ENCODE measurements at places on chromosomes 6 and 20. TPM values are rescaled to one million over a fixed set of nuclear protein-coding genes. Genes with fewer than 3 reads are reported as not detected.

DNA sequence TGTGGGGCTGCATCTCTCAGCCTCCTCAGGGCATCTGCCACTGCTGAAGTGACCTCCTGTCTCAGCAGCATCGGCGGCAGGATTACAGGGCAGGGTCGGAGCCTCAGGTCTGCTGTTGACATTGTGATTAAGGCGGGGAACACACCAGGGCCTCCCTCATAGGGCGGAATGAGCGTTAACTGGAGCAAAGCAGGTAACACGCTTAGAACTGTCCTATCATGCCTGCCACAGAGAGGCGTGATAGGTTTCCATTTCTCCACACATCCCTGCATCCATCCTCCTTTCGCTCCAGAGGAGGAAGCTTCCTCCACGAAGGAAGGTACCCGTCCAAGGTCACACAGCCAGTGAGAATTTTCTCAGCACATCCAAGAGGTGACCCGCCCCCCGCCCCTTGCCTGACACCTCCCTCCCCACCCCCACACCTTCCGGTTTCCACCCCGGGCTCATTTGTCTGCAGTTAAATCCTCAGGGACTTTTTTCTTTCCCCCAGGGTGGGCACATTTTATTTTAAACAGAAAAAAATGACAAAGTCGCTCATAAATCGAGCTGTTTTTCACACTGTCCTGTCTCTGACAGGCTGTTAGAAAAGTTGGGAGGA lies 200.8 kb downstream of the TFAP2C start:
- DNase-seq = no peak

DNA sequence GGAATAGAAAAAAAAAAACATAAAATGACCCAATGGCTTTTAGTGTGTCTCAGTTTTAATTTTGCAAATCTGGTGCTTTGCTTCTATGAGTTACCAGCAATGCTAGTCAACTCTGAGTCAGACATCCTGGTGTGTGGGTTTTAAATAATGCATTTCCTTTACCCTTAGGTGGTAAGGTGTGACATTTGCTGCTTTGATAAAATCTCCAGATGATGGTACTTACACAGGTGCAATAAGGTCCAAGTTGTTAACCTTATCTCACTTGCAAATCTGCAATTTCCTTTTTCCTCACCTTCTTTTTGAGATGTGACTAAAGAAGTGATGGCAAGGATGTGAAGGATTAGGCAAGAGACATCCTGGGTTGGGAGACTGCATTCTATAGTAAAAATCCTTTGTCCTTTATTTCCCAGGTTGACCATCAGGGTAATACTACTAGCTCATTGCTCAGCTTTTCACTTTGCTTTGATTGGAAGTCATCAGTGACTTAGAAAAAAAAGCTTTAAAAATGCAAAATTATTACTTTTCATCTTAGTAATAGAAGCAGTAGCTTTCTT lies 818.5 kb upstream of the FLRT3 start:
- no peak for DNase-seq

DNA sequence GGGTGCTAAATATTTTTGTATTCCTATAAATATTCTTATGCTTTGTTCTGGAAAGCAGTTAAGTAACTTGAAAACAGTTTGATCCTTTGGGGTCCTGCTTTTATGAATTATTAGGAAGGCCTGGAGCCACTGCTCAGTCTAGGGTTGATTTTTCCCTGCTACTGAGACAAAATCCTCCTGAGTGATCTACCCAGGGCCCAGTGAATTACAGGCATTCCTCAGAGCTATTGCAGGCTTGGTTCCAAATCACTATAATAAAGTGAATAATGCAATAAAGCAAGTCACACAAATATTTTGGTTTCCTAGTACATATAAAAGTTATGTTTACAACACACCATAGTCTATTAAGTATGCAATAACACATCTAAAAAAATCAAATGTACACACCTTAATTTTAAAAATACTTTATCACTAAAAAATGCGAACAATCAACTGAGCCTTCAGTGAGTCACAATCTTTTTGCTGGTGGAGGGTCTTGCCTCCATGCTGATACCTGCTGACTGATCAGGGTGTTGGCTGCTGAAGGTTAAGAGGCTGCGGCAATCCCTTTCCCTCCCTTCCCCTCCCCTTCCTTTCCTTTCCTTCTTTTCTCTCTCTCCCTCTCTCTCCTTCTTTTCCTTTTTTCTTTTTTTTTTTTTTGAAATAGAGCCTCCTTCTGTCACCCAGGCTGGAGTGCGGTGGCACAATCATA lies 43.0 kb downstream of the DNAAF9 start:
- peak; percentile 35 for DNase-seq

DNA sequence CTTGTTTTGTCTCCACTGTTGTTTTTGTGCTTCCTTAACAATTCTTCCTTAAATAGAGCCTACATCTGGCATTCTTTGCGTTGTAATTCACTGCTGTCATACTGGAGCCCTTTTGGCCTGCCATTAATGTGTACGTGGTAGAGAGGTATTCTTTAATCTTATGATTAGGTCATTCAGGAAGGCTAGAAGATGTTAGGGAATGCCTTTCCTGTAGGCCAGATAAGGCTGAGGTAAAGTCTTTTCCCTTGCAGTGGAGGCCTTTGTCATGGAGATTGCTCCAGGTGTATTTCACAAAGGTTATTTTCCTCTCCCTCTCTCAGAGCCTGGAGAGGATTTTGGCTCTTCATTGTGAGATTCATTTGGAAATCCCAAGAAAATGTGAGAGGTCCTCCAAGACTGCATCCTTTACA lies 146.9 kb downstream of the FUT9 start:
- no peak for DNase-seq

DNA sequence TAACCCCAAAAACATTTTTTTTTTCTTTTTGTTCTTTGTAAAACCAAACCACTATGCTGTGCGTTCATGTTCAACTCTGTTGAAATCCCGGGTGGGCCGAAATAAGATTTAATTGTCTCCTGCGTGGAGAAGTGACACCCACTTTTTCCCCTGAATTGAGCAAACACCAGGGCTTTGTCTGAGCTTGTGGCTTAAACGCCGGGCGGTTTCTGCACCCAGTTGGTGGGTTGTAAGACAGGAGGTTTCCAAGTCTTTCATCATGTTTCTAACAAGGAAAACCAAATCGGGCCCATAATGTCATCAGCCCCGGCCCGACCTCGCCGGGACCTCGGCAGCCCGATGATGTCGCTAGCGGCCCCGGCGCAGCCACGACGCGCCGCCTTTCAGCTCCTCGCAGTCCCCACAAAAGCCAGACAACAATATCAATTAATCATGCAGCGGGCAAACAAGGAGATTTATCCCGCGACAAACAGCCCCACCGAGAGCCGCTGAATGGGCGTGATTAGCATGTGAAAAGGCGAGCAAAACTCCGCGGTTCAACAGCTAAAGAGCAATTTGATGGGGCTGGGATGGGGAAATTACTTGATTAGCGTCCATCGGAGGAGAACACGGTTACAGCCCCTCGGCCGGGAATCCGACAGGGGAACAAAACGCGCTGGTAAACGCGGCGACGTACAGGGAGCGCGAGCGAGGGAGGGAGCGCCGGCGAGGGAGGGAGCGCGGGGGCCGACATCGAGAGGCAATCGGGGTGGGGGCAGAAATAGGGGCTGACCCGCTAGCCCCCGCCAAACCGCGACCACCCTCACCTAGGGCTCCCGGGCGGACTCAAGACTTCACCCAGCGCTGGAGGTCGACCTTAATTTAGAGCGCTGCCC lies 5.3 kb downstream of the LINC00237 start:
- no peak for DNase-seq

DNA sequence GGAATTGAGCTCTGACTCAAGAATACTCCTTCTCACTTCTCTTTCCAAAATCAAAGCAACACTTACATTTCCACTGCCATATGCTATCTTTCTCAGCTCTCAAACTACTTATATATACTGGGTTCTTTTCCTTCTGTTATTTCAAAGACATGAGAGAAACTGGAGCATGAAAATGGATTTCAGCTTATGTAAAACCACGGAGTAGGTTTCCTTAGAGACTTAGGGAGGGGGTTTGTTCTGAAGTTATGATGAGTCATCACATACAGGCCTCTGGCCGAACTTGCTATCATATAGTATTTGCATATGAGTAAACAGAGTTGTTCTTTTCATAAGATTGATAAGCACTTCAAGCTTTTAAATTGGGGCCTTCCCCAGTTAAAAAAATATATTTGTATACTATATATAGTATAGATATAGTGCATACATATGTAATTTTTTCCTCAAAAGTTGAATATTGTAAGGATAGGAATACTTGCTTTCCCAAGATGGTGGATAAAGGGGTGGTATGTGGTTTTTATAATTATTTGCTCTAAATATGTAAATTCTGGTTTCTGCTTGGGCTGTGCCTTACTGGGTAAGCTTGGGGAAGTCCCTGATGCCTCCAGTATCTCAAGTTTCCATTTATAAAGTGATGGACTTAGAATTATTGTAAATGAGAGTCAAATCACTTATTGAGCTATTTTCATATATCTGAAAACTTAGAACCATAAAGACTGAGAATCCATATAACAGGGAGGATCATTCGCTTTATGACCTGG lies 273.9 kb downstream of the RFPL4B start:
- DNase-seq = no peak

GRCh38 chr6:14316651-14317386 lies 199.2 kb downstream of the CD83 start:
- DNase-seq = no peak

- no peak for DNase-seq
Measured at GRCh38 chr20:48031122-48031521, 245.8 kb upstream of the SULF2 start.

GRCh38 chr6:45696738-45697137 lies 318.9 kb downstream of the CLIC5 start:
- DNase-seq = no peak

DNA sequence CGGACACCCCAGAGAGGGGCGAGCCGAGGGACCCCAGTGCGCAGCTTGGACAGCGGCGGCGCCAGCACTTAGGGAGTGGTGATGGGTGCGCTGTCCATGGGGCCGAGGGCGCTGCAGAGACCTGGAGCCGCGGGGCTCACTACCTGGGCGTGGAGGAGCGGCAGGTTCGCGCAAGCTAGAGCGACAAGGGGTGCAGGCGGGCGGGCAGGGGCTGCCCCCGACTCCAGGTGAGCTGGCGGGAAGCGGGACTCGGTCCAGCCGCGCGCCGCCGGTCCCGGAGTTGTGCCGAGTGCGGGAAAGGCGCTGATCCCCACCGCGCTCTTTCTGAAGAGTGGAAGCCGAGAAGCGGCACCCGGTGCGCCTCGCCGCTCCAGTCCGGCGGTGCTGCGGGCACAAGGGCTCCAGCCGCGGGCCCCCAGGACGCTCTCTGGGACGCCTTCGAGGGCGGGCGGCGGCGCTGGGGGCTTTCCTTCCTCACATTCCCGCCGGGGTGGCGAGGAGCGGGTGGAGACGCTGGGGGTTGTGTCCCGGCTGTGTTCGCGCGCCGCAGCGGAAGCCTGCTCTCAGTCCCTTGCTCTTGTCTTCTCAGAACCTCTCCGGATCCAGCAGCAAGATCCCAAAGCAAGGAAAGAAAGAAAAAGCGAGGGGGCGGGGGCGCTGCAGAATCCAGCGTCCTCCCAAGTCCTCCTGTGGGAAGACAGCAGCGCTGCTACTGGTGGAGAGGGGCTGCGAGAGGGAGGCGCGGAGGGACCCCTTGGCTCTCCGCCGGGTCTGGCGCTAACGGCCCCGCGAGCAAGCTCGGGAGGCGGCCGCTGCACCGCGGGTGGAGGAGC lies at the start of gene B3GAT2:
B3GAT2 (minus strand) TSS at position 610 of the 833 bp plus-strand sequence. CDS start 631 bp downstream, outside the sequence.
- DNase-seq = no peak

GRCh38 chr20:18090477-18090876 lies 32.8 kb upstream of the OVOL2 start:
- DNase-seq = no peak

DNA sequence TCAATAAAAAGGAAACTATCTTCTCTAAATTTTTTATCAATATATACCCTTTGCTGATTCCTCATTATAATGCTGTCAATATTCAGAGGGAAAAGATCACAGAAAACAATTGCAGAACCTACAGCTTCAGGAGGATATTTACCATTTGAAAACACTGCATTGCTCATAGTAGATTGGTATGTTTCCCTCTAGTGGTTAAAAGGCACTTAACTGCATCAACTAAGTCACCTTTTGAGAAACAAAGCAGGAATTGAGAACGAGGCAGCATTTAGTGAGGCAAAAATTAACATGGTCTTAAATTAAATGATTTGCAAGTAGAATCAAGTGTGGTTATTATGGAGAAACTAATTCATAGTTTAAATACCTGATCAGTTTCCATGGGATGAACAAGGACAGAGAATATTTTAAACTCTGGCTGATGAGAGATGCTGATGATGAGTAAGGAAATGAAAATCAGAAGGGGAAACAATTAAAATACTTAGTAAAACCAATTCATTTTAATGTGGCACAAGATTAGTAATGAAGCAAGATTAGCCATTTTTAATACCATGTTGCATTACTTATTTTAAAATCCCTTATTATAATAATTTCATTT lies 642.1 kb downstream of the EPHA7 start:
- DNase-seq = no peak

DNA sequence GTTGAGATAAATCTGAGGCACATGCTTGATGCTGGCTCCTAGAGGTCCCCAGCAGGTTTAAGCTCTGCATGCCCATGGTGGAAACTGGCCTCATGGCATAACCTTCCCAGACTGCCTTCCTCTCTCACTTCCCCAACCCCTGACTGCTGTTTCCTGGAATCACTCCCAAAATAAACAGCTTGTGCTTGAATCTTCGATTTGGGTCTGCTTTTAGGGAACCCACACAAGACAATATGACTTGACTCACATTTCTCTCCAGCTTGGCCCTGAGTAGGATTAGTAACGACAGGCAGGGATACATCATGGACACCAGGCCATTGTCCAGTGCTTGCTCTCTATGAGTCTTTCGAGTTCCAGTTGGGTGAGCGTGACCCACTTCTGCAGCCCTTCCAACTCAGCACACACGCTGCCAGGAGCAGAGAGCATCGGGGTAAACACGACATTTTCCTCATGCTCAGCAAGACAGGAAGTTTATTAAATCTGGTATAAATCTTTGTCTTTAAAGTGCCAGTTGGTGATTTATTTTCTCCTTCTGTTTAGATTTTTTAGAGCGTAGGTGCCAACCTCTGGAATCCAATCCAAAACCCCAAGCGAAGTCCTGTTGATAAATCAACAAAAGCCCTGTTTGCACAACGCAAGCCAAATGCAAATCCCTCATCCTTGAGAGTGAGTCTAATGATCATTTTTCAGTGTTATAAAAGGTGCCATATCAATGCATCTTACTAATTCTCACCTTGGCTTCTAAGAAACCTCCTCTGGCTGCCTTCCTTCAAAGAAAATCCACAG lies 135.0 kb downstream of the FOXA2 start:
- no peak for DNase-seq

DNA sequence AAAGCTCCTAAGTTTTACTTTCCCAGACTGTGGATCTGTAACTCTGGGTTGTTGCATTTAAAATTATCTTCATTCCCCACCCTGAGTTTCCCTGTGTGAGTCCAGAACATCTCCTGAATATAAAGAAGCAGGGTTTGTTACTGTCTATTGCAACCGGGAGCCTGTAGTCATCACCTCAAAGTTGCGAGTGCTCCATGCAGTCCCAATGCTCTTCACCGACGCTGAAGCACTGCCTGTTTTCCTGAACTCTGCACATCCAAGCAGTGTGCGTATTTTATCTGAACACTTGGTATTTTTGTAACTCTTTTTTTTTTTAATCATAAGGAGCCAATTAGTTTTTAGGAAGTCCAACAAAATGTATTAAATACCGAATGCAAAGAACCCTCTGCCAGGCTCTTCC lies 907 bp upstream of the HLA-B start:
- no peak for DNase-seq

CENPQ gene
- 4.7 TPM for polyA plus RNA-seq

GGTLC1 gene
- not detected for polyA plus RNA-seq

PRKN gene
- polyA plus RNA-seq = 0.42 TPM

RAB22A gene
- 7.8 TPM for polyA plus RNA-seq

SLC25A27 gene
- polyA plus RNA-seq = 1.6 TPM

COL9A3 gene
- 0.34 TPM for polyA plus RNA-seq

ZDHHC14 gene
- 3.2 TPM for polyA plus RNA-seq

GPLD1 gene
- polyA plus RNA-seq = 0.47 TPM

SEL1L2 gene
- polyA plus RNA-seq = 0.86 TPM

PROKR2 gene
- polyA plus RNA-seq = not detected

MUCL3 gene
- polyA plus RNA-seq = not detected

Measured in BJ (cell line).